ENCODE measurements at places on chromosomes 2 and 18. TPM values are rescaled to one million over a fixed set of nuclear protein-coding genes. Genes with fewer than 3 reads are reported as not detected.

Gene IL18RAP
- total RNA-seq = 8.8 TPM

Gene DCDC2C
- total RNA-seq = not detected

GRCh38 chr2:227036527-227036926 is 127.5 kb downstream of the COL4A4 start:
- H3K4me1 ChIP-seq = no peaks in the 10 kb centered on the region
- peaks cover 54% of the 10 kb centered on the region for H3K27me3 ChIP-seq
- DNase-seq = no peak
- H3K36me3 ChIP-seq = no peaks in the 10 kb centered on the region
- no peak overlapping the region for H3K4me3 ChIP-seq
- H3K27ac ChIP-seq = no peak overlapping the region

GRCh38 chr2:205751569-205752031 is 69.3 kb downstream of the NRP2 start:
- H3K27ac ChIP-seq = no peak overlapping the region
- H3K4me3 ChIP-seq = no peak overlapping the region
- peaks cover 72% of the 10 kb centered on the region for H3K27me3 ChIP-seq
- H3K4me1 ChIP-seq = no peaks in the 10 kb centered on the region
- no peak for DNase-seq

GRCh38 chr2:186523791-186524190 is 37.7 kb downstream of the ZC3H15 start:
- no peak for DNase-seq
- H3K4me3 ChIP-seq = peak overlapping the region; percentile 12
- H3K4me1 ChIP-seq = peaks cover 3% of the 10 kb centered on the region
- H3K27ac ChIP-seq = peak overlapping the region; percentile 34
- H3K27me3 ChIP-seq = no peaks in the 10 kb centered on the region

- H3K27me3 ChIP-seq = no peaks in the 10 kb centered on the region
- no peak overlapping the region for H3K4me3 ChIP-seq
- DNase-seq = no peak
- H3K36me3 ChIP-seq = no peaks in the 10 kb centered on the region
Observed at GRCh38 chr2:127379712-127380355, 7.9 kb downstream of the MAP3K2 start.

DNA sequence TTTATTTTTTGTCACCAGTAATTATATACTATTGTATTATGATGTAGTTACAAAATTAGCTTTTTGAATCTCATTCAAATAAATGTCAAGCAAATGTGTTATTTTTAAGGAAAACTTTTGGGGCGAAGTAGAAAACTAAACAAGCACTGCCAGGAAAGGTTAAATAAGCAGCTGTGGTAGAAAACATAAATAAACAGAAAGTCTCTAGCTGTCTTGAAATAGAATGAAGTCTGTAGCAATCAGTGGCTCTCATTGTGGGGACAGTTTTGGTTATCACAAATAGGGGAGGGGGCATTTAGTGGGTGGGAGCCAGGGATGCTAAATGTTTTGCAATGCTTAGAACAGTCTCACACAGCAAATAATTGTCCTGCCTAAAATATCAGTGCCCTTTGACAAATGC is 3.4 kb downstream of the INSIG2 start:
- no peak overlapping the region for H3K4me3 ChIP-seq
- no peaks in the 10 kb centered on the region for H3K27me3 ChIP-seq
- H3K4me1 ChIP-seq = peaks cover 58% of the 10 kb centered on the region
- peak overlapping the region; percentile 1 for H3K27ac ChIP-seq

GRCh38 chr2:53247956-53248735 is 519.5 kb upstream of the CHAC2 start:
- no peak for DNase-seq
- H3K4me3 ChIP-seq = no peak overlapping the region
- H3K27me3 ChIP-seq = no peaks in the 10 kb centered on the region
- H3K36me3 ChIP-seq = no peaks in the 10 kb centered on the region
- peaks cover 7% of the 10 kb centered on the region for H3K4me1 ChIP-seq

Data from T-helper 17 cell (primary cell).